ENCODE measurements at places on chromosomes 11 and 22. TPM values are rescaled to one million over a fixed set of nuclear protein-coding genes. Genes with fewer than 3 reads are reported as not detected.

PDE3B gene
- total RNA-seq: 11.4 TPM

RASSF10 gene
- total RNA-seq: 0.45 TPM

PDGFB gene
- total RNA-seq: 0.05 TPM

PLEKHB1 gene
- total RNA-seq: 48.5 TPM

FHIP1B gene
- 16.8 TPM for total RNA-seq

ABCG4 gene
- total RNA-seq: not detected

SCGB1A1 gene
- total RNA-seq: not detected

SERHL2 gene
- 0.66 TPM for total RNA-seq

LRRC10B gene
- total RNA-seq: not detected

CARD18 gene
- not detected for total RNA-seq

P2RY2 gene
- total RNA-seq: not detected

NUDT22 gene
- 50.4 TPM for total RNA-seq

EXPH5 gene
- 0.71 TPM for total RNA-seq

MRTFA gene
- total RNA-seq: 10.5 TPM

DDTL gene
- 1.6 TPM for total RNA-seq

All from SK-MEL-5 (cell line).